Tibial nerve (tissue), 4 donors: ENCODE measurements at places on chromosomes 2 and 18.

DNA sequence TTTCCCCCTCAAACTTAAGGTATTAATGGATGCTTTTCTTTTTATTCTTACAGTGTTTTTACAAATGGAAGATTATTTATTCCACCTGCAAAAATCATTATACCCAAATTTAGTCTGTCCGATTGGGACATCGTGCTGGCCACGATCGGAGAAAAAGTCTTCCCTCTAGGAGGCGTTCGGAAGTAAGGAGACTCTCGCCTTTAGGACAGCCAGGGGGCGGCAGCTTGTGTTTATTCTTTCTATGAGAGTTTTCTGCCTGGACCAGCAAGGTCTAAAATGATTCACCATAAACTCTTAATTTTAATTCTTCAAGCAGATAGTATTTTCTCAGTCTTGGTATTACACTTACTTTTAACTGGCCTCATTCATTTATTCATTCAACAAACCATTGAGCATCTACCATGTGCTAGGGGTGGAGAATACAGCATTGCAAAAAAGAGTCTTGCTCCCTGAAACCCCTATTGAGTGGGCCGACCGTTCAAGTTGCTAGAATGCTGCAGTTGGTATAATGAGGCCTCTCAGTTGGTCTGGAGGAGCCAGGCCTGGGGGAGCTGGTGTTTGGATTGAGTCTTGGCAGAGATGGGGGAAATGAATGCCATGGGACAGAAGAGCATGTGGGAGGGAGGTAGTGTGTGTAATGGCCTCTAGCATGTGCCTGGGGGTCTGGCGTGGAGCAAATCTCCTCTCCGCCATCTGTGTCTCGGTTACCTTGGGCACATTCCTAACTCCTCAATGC is 38.7 kb downstream of the DCDC2C start:
- DNase-seq, result no peak

GRCh38 chr2:219291394-219291793 is 12.2 kb downstream of the DNAJB2 start:
- DNase-seq, result no peak

DNA sequence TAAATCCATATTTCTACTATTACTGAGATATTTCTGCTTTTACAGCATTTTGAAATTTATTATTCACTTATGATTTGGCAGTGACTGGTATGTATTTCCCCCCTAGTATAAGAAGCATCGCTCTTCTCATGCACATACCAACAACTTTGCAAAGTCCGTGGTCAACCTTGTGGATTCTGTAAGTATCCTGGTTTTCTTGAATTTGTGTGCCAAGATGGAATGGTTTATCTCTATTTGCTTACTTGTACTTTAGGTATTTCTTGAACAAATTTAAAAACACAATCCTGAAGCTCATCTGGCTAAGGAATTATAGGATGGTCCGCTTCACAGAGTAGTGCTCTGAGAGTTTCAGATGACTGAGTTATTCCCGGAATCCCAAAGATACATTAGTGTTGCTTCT is 85.0 kb upstream of the FAM237A start:
- DNase-seq, result no peak

DNA sequence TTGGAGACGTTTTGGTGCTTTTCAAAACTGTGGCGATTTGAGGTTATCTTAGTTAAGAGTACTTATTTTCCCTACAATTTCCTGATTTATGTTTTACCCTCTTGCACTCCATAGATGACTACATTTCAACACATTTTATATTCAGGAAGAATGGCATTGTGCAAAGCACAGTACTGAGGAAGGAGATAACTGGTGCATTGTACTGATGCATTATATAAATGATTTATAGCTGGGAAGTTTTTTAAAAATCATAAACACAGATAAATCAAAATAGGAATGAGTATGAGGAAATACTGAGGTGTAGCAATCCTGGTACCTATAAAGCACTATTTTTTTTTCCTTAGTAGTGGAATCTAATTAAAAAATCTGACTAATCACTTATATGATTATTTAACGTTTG is 5.6 kb downstream of the REL start:
- no peak for DNase-seq

DNA sequence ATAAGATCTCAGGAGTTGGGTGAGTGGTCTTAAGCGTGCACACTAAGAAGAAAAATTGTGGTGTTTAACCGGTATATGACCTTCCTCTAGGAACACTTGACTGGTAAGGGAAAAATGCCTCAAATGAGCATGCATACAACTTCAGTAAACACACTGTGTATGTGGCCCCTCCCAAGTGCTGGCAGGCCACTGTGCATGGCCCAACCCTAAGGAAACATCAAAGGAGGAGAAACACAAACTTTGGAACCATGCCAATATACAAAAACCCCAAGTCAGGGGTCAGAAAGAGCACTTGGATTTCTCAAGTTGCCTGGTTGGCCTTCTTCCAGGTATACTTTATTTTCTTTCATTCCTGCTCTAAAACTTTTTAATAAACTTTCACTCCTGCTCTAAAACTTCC is 308.9 kb upstream of the LRRTM4 start:
- DNase-seq, result no peak

DNA sequence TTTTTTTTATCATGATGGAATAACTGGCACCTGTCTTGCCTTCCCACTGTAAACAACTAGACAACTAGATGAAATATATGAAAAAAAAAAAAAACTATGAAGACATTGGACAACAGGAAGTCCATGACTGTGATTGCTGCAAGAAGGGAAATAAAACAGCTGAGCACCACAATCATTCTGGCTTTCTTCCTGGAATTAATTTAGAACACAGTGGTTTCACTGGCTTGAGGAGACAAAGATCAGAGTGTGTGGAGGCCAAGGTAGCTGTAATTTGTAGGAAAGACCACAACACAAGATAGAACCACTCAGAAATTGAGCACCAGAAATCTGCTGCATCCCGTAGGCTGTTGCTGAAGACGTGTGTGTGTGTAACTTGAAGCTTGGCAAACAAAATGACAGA is 121.1 kb upstream of the PID1 start:
- DNase-seq, result no peak

DNA sequence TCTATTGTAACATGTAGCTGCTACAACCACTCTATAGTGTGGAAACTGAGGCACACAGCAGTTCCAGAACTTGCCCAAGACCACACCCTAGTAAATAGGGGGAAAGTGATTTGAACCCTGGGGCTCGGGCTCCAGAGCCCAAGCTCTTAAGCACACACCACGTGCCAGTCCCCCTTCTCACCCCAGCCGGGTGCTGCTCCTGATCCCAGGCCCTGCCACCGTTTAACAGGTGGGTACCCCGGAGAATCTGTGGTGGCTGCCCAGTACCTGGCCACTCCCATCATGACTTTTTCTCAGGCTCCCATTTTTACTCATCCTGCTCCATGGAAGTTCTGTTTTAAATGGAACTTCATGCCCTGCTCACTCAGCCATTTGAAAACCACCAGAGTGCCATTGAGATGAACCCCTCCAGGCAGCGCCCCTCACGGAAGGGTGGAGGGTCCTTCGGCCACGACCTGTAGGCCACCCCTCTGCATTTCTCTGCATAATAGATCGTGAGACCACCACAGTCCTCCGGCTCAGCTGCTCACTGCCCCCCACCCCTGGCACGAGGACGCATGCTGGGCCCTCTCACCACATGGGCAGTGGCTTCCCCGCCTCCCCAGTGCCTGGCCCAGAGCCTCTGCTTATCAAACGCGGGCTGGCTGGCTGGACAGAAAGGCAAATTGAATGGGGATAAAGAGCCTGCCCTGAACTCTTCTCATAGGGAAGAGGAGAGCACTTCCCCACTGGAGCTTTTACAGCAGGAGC is 42.1 kb downstream of the TMEM37 start:
- DNase-seq, result no peak

DNA sequence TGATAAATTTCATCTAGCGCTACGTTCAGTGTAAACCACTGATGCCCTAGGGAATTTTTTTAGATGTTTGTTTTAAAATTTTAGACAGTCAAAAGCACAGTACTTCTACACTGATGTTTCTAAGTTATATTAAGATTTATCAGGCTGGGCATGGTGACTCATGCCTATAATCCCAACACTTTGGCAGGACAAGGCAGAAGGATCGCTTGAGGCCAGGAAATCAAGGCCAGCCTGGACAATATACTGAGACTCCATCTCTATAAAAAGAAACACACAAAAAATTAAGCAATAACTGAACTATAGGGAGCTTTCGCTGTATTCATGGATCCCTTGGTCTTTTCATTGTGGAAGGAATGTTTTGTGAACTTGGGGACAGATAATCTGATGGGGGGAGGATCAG is 50.6 kb upstream of the MAPRE2 start:
- no peak for DNase-seq

DNA sequence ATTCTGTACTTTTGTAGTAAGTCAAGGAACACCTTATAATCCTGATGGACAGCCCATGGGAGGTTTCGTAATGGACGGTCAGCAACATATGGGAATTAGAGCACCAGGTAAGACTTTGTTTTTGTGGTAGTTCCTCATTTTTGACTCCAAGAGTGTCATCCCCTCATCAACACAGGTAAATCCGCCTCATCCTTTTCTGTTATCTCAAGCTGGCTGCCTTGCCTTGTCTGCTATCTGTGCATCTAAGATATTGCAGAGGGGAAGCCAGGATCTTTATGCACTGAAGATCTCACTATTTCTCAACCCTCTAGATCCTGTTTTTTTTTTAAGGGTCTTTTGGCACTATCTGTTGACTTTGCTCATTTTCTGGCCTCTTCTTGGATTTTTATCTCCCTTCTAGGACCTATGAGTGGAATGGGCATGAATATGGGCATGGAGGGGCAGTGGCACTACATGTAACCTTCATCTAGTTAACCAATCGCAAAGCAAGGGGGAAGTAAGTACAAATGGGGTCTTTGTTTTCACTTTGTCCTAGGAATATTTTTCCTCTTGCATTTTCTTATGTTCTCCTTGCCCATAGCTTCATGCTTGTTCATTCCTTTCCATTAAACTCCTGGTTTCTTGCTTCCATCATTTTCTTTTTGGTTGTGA is 133.8 kb downstream of the MEIS1 start:
- no peak for DNase-seq
